ENCODE measurements at places on chromosomes 16 and 17.

GRCh38 chr17:42188749-42189650 lies 3.7 kb upstream of the HCRT start:
- no peak for DNase-seq

- DNase-seq, result no peak
Observed at GRCh38 chr16:62089715-62090114, 53.5 kb upstream of the CDH8 start.

DNA sequence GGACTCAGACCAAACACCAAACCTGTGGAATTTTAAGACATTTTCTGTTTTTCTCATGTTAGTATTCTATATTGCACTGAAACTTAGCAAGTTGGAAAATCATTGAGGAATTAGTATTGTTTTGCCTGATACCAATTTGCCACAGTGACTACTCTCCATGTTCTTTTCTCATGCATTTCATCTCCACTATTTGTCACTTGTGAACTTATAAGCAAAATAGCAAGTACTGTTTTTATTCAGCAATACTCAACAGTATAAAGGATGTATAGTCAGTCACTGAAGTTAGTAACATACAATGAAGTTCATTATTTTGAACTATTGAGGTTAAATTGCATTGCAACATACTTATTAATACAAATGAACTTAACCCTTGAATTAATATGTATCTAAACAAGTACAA lies 5.8 kb upstream of the VPS35L start:
- DNase-seq, result no peak

GRCh38 chr16:49013727-49014080 lies 267.9 kb downstream of the CBLN1 start:
- DNase-seq, result no peak

DNA sequence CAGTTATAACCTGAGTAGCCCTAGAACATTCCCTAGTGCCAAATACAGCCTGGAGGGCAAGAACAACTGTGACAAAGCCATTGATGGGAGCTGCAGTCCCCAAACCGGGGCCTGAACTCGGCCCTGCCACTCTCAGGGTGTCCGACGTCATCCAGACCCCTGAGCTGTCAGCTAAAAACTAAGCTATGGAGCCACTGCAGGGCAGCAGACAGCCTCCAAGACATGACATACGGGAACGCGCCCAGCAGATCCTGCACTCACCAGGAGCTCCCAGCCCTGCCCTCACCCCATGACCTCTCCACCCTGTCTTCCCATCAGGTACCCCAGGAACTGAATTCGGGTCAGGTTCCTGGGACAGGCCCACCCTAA lies 28.4 kb downstream of the KDM8 start:
- DNase-seq, result no peak

DNA sequence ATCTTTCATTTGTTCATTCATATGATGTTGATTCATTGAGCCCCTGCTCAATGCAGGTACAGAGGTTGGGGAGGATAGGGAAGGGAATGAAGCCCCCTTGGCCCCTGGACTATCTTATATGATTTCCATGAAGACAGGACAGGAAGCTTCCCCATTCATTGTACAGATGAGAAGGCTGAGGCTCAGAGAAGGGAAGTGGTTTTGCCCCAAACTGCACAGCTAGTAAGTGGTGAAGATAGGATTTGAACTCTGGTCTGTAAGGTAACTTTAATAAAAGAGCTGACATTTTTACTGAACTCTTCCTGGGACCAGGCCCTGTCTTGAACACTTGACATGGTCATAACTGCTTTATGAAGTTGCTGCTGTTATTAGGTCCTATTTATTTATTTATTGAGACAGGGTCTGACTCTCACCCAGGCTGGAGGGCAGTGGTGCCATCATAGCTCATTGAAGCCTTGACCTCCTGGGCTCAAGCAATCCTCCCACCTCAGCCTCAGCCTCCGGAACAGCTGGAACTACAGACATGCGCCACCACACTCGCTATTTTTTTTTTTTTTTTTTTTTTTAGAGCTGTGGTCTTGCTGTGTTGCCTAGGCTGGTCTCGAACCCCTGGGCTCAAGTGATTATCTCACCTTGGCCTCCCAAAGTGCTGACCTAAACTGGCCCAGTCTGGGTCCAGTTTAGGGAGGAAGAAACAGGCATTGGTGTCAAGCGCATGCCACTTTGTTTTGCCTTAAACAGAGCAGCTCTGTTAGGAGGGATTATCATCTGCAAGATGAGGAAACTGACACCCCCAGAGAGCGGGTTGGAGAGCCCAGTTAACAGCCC lies 5.0 kb downstream of the CTF1 start:
- DNase-seq, result no peak

DNA sequence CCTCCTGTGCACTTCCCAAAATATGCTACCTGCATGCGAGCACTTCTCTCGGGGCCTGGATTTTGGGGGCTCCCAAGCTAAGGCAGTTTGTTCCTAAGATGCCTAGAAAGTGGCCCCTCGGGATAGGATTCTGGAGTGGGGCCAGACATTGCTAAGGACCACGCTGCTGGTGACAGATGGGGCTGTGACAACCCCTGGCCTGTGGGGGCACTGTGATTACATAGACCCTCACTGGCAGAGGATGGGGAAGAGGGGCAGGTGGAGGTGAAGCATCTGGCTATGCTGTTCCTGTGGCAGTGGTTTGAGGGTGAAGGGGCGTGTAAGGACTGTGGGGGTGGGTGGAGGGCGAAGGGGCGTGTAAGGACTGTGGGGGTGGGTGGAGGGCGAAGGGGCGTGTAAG lies 128.4 kb downstream of the ENGASE start:
- DNase-seq, result no peak

DNA sequence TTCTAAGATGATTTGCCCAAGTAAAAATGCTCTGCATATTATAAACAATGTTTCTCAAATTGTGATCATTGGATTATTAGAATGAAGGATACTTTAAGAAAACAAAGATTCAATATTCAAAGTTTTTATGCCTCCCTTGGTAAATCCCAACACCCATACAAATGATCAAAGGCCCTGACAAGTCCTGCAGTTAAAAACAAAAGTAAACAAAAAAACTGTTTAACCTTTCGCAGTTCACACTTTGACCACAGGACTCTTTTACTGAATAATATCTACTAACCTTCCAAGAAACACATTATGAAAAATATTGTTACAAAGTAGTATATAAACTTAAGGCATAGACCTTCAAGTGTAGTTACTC lies 365.9 kb upstream of the ZFHX3 start:
- no peak for DNase-seq

DNA sequence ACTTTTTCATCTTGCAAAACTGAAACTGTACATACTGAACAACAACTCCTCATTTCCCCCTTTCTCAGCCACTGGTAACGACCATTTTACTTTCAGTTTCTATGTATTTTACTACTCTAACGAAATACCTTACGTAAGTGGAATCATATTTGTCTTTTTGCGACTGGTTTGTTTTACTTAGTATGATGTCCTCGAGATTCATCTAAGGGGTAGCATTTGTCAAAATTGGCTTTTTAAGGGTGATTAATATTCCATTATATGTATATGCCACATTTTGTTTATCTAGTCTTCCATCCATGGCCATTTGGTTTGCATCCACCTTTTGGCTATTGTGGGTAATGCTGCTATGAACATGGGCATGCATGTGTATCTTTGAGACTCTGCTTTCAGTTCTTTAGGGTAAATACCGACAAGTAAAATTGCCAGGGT lies 10.4 kb downstream of the KPNB1 start:
- DNase-seq, result peak; percentile 45

GRCh38 chr17:7849751-7850504 lies 4.9 kb upstream of the TMEM88 start:
- DNase-seq, result no peak

- no peak for DNase-seq
Observed at GRCh38 chr16:86549076-86549892, 5.8 kb downstream of the MTHFSD start.

- no peak for DNase-seq
Observed at GRCh38 chr16:10538583-10538982, 41.8 kb downstream of the EMP2 start.

DNA sequence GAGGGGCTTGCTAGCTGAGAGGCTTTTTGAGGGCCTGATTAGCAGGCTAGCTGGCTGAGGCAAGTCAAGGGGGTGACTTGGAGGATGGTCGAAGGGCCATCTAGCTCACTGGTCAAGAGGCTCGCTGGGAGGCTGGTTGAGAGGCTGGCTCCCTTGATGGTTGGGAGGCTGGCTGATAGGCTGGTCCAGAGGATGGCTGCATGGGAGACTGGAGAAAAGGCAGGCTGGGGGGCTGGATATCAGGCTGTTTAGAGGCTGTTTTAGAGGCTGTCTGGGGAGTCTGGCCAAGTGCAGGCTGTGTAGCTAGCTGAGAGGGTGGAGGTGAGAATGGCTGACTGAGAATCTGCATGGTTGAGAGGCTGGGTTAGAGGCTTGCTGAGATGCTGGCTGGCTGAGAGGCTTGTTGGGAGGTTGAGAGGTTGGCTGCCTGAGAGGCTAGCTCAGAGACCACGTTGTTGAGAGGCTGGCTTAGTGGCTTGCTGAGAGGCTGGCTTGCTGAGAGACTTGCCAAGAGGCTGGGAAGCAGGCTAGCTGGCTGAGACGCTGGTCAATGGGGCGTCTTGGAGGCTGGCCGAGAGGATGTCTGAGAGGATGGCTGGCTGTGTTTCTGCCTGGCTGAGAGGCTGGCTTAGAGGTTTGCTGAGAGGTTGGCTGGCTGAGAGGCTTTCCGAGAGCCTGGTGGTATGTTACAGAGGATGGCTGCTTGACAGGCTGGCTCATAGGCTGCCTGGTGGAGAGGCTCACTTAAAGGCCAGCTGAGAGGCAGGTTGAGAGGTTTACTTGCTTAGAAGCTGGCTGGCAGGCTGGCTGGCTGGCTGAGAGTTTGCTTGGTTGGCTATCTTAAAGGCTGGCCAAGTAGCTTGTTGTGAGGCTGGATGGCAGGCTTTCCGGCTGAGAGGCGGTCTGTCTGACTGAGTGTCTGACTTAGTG lies 36.6 kb upstream of the ACSM2B start:
- DNase-seq, result no peak

DNA sequence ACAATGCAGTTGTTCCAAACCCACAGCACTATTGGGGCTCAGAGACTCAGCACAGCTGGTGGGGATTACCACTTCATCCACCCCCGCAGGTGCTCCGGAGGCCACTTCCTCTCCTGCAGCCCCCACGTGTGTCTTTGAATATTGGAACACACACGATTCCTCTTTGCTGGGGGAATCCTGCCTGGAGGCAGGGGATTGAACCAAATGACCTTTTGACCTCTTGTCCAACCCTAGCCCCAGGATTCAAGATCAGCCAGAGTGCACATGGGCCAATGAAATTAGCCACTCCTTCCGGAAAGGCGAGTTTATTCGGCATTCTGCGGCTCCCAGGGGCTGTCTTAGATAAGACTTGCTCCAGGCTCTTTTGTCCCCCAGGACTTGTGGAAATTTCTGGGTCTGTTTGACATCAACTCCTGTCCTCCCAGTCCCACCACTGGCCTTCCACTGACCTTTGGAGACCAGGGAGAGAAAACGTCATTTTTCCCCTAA lies 350.2 kb downstream of the FOXL1 start:
- no peak for DNase-seq

DNA sequence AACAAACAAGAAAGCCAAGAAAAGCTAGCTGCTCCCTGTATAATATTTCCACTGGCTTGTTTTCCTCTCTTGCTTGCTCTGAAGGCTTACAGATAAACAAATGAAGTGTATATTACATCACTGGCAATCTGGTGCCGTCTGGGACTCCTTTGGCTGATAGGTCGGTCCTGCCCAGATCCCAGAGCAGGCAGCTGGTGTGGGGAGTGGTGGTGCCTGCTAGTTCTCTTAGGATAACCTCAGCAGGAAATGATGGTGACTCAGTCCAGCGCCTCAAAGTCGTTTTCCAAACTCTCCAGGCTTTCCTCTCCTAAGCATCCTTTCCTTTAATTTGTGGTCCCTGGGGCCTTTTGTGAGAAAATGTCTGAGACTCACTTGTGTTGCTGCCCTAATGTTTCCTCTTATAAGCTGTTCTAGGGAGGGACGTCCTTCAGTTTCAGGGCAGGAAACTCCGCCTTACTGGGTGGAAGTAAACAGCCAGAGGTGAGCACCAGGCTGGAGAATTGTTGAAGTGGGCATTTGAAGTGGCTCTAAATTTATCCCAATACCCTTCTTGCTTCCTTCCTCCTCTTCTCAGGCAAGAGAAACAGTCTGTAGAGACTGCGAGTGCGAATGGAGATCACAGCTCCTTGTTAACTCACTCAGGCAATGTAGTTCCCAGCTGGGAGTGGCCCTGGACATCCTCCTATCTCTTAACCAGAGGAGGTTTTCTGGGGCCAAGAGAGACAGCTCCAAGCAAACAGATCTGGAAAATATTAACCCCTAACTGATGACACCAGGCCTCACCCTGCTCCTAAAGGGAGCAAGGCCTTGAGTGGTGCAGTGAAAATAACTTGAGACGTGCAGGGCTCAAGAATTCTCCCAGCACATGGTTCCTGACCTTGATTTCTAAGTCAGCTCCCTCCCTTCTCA lies 34.9 kb downstream of the CD300LF start:
- no peak for DNase-seq

GRCh38 chr17:39679521-39680192 lies 8.2 kb downstream of the PGAP3 start:
- DNase-seq, result no peak

DNA sequence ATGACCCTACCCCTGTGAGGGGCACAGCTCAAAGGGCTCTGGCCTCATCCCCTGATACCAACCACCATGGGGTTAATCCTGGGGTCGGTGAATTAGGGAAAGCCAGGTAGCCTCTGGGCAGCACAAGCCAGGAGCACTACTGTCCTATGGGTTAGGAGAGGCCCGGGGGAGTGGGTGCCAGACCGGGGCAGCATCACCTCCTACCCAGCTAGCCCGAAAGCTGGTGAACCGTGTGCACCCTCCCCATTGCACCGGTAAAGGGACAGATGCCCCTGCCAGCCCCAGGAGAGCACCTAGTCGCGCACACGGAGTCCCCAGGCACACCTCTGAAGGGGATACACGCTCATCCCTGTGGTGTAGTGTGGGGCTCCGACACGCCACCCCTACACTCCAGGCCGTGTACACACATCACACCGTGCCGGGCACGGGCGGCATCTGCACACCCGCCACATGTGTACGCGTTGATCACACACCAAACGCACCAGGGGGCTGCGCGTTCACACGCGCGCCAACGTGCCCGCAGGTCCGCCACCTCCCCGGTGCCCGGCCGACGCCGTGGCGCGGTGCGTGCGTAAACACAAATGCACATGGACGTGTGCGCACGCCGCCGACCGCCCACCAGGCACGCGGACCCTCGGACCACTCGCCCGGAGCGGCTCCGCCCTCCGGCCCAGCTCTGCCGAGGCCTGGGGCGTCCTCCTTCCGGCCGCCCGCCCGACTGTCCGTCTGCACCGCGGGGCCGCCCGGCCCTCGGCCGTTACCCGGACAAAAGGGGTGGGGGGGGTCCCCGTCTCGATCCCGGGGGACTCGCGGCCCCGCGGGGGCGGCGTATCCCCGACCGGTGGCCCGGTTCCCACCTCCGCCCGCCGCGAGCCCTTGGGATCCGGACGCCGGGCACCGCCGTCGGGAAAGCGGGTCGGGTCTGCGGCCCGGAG lies 785 bp downstream of the UBALD1 start:
- DNase-seq, result peak; percentile 67

- DNase-seq, result no peak
Observed at GRCh38 chr17:21076242-21076641, 33.4 kb upstream of the USP22 start.

DNA sequence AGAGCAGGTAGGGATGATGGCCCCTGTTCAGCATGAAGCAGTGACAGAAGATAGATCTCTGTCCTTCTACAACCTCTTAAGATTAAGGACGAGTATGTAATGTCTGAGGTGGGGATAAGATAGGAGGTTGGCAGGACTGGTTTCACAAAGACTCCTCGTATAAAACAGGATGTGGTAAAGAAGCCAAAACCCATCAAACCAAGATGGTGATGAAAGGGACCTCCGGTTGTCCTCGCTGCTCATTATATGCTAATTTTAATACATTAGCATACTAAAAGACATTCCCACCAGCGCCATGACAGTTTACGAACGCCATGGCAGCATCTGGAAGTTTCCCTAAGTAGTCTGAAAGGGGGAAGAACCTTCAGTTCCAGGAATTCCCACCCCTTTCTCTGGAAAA lies 27.3 kb downstream of the MIS12 start:
- no peak for DNase-seq

Data from lung microvascular endothelial cell (primary cell).